ENCODE measurements at places on chromosomes 4 and X. TPM values are rescaled to one million over a fixed set of nuclear protein-coding genes. Genes with fewer than 3 reads are reported as not detected.
A peak's percentile ranks its signal among the peaks of the same experiment; 100 is the strongest.

Gene GLRA3
- total RNA-seq = not detected

Gene FDCSP
- not detected for total RNA-seq

Gene HPSE
- total RNA-seq = 30.7 TPM

Gene MAGEC3
- total RNA-seq = not detected

Gene FOXO4
- total RNA-seq = 5.3 TPM

Gene FGF16
- 4.5 TPM for total RNA-seq

Gene SEC31A
- 266 TPM for total RNA-seq

Gene CYSLTR1
- total RNA-seq = not detected

Gene TRIM60
- not detected for total RNA-seq

Gene VAMP7
- total RNA-seq = 46.3 TPM

Gene MAPK10
- total RNA-seq = 0.20 TPM

- no peak for DNase-seq
Observed at GRCh38 chr4:152691761-152692160, 12.0 kb upstream of the TMEM154 start.

- no peak for DNase-seq
Observed at GRCh38 chrX:103157496-103158316, 57.2 kb upstream of the BEX4 start.

DNA sequence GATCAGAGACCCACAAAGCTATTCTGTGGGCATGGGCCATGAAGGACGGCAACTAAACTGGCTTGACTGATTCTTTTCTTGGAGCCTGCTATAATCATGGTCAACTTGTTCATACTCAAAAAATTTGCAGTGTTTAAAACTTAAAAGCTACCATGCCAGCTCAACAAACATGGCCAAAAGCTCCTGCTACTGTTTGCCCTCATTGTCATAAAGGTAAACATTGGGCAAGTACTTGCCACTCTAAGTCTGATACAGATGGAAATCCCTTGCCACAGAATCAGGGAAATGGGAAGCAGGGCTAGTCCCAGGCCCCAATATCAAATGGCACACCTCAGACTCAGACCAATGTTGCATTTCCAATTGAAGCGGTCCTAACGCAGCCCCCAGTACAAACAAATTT is 20.4 kb downstream of the UGT2B11 start:
- no peak for DNase-seq

DNA sequence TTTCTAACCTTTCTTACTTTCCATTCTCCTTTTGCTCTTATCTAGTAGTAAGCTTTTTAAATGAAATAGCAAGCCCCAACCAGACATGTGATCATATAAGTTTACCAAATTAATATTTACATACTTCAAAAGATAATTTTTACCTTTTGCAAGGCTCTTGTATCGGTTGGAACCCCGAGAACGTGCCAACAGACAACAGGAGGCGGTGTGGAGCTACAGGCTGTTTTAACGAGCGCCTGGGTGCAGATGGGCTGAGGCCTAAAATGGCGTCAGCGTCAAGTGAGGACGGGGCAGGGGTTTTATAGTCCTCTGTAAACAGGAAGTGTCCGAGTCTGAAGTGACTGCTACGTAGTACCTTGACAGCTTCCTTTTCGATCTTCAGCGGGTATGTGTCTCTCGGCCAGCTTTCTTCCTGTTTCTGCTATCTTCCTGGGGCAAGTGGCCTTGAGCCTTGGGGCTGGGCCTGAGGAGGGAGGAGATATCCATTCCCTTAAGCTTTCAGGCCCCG is 342.7 kb downstream of the GALNTL6 start:
- no peak for DNase-seq

DNA sequence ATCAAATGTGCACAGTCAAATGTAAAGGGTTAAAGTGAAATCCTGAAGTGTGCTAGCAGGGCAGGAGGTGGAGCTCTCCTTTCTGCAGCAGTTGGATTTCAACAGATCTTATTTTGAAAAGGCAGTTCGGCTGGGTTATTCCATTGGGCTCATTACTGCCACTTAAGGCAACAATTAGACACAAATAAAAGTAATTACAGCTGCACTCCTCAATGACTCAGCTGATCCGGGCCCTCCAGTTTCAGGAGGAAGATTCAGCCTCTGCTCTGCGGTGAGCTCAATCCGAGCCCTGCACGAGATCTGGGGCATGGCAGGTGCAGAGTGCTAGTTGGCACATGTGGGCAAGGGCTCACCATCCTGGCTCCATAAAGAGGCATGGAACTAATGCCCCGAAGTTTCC is 85.4 kb downstream of the PHKA2 start:
- DNase-seq = no peak

DNA sequence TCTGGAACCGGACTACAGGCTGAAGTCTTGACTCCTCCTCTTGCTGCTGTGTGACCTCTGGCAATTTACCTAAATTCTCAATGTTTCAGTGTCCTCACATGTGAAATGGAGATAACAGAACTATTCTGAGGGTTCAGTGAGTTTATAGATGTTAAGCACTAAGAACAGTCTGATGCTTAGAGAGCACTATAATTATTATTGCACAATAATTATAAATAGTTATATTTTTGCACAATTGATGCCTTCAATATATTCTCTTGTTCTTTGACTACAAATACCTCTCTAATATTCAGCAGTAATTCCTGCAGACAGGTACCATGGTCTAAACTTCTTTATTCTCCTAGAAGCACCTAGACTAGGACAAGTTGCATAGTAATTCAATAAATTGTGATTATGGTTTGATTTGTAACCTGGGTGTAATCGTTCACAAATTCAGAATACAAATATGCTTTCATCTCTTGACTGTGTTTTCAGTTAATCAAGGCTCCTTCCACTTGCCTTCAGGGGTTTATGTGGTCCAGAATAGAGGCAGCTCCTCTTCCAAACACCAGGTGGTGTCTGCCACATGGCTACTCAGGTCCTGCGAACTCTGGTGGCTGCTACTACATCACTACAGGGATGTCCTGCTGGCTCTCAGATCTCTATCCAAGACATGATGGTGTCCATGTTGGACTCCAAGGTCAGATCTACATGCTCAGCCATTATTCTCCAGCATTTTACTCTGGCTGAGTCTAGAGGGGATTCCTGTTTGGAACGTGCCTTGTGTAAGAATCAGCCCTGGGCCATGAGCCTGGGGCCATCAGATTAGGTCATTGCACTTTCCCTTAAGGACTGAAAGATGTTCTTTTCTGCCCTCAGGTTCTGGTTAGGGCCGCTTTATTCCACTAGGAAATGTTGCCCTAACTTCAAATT is 103.4 kb downstream of the QRFPR start:
- DNase-seq = no peak

- DNase-seq = no peak
Observed at GRCh38 chr4:13891544-13891939, 264.0 kb upstream of the BOD1L1 start.

- DNase-seq = no peak
Observed at GRCh38 chr4:99529228-99529627, 18.4 kb downstream of the C4orf17 start.

DNA sequence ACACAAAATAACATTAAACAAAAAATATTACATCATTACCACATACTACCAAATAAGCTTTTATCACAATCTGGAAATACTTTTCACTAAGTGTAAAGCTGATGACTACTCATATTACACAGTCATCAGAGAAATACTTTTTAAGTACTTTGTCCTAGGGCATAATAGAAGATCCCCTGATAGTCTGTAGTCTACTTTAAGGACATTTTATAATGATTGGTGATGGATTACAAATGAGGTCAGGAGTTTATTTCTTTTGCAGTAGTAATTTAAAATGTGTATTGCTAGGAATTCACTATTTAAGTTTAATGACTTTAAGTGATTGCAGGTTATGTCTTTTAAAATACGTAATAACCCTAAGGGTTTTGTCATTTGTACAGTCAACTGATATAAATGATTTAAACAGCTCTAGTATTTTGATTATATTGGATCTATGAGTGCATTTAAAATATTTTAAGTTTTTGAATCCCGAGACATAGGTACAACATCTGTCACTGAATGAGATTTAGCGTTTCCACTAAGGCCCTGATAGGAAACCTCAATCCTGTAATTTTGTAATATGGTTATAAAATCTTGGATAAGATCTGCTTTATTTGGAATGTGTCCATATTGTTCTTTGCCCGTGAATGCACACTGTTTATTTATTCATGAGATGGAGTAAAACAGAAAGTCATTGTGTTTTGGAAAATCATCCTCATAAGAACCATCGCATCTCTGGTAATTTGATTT is 189.5 kb downstream of the ARAP2 start:
- no peak for DNase-seq

- no peak for DNase-seq
Observed at GRCh38 chr4:126719852-126720251, 912.9 kb upstream of the INTU start.

DNA sequence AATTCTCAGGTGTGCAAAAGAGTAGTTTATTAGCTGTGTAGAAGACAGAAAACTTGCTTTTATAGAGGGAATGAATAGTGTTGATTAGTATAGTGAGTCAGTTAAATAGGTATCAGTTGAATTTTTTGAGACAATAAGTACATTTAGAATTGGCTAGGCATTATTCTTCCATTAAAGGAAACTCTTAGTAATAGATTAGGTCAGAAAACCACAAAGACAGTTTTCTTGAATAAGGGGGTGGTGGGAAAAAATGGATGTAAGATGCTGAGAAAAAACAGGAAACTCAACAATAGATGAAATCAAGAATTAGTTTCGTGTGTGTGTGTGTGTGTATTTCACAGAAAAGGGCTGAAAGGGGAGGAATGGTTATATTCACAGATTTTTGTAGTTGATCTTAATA is 16.8 kb downstream of the CD38 start:
- peak; percentile 24 for DNase-seq

GRCh38 chr4:152255437-152255836 is 280.5 kb downstream of the FBXW7 start:
- peak; percentile 35 for DNase-seq

DNA sequence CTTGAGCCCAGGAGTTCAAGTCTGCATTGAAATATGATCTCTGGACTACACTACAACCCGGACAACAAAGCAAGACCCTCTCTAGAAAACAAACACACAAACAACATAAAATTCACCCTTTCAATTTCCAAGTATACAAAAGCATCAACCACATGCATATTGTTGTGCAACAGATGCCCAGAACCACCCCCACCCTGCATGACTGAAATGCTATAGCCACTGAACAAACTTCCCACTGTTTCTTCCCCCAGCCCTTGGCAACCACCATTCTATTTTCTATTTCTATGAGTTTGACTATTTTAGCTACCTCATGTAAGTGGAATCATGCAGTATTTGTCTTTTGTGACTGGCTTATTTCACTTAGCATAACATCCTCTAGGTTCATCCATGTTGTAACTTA is 14.2 kb upstream of the C4orf51 start:
- no peak for DNase-seq

DNA sequence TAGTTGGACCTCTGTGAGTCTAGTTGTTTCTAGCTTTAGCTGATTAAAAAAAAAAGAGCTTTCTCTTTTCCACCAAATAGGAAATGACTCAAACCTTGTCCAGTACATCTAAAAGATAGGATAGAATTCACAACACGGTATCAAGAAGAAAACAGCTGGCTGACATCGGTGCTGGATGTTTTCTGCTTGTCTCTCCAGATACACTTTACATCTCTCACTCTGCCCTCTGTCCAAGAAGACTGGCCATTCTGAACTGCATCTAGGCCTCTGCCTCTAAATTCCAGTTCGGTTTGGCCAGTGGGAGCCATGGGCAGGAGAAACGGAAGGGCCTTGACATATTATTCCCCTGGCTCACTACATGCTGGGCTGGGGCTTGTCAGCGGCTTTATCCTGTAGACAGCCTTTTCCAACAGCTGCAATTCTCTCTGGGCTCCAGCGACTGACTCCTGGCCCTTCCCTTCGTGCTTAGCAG is 57.3 kb upstream of the SHISA3 start:
- DNase-seq = peak; percentile 36

- no peak for DNase-seq
Observed at GRCh38 chr4:107519053-107519452, 201.0 kb downstream of the PAPSS1 start.

DNA sequence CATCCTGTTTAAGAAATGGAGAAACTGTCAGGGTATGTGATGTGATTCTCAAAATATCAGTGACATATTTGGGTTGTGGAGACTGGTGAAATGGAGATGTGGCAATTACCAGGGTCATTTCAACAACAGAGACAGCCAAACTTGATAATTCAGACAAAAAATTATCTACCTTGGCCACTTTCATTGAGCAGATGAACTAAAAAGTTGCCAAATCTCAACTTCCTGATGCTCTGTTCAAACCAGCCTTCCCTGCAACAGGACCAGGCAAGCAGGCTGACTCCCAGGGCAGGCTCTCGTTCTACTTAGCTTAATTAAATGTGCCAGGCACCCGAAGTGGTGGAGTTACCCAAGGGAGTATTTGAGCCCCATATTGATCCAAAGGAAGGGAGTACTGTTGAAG is 199.6 kb downstream of the AFF2 start:
- DNase-seq = no peak

DNA sequence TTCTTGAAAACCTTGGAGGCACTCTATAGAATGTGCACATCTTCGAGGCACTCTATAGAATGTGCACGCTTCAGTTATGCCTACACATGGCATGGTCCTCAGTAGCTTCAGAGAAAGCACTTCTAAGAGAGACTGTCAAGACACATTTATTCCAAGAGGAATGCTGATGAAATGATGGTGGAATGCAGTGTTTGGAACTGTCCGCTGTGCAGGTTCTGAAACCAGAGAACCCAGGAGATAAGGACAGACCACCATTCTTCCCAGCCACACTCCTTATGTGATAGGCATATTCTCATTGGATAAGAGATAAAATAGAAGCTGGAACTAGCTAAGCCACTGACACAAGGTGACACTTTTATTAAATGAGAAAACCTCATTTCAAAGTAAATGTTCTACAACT is 263.3 kb downstream of the NLGN4X start:
- DNase-seq = no peak

DNA sequence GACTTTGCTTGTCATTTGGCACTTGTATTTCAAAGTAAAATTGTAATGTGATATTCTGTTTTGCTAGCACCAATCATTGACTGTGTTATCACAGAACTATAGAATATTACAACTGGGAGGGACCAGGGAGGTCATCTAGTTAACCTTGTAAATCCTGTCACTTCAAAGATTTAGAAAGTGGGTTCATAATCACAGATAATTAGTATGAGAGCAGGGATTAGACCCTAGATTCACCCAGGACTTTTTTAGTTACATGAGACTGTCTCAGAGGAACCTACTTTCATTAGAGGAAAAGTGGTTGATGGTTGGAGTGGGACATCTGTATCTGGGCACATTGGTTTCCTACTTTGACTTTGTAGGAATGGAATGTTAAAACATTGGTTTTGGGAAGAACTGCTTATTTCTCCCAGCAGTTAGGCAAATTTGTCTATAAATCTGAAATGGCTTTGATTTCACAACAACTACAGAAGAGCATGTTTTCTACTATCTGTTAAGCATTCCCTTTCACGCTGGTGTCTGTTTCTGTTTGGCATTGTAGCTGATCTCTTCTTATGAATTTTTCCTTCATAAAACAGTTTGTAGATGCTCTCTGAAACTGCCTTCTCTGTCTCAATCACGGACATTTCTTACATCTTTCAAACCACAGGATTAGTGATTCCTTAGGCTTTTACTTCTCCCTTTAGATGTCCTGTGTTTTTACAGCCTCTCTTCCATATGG is 144.1 kb downstream of the DIPK2B start:
- DNase-seq = no peak

All from pulmonary artery endothelial cell (primary cell).